Femur (tissue), 1 donor: ENCODE measurements at places on chromosomes 1 and 21.

DNA sequence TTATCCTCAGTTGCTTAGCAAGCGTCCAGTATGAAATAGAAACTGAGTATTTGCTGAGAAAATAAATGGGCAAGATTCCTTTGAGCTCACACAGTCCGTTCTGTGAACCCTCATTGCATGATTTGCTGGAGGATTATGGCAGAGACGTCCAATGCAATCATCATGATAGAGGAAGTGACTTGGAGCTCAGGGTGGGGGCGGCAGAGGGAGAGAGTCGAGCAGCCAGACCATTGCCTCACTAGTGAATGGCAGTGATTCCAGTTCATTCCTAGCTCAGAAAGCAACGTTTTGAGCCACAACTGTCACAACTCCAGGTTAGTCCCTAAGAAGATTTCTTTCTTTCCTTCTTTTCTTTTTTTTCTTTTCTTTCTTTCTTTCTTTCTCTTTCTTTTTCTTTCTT lies 27.5 kb upstream of the COL9A2 start:
- peak; percentile 36 for DNase-seq

DNA sequence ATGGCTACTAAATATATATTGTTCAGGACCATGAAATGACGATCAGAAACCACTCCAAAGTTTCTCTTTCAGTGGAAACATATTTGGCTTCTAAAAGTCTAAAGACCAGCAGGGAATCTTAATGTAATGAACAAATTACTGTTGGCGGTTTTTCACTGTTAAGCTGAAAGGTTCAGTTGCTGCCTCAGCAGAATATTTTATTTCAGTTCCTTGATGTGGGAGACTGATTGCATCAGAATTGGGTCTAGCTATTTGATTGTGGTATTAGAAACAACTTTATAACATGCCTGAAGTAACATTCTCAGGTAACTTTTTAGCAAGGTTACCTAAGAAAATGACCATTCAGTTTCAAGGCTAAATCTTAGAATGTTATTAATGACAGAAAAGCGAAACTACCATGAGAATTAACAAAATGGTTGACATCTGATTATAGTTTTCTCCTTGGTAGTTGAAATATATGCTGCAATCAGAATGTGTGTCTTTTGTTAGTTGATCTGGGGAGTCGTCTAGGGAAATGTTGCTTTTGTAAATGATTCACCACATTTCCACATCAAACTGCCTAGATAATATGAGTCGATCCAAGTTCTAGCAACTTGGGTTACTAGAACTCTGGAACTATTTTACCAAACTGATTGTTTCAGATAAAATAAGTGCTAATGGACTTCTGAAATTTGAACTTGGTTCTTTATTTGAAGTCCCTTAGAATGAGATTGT lies 200.4 kb downstream of the HMCN1 start:
- DNase-seq: no peak

GRCh38 chr1:185315445-185316071 lies 1.5 kb downstream of the IVNS1ABP start:
- DNase-seq: no peak

DNA sequence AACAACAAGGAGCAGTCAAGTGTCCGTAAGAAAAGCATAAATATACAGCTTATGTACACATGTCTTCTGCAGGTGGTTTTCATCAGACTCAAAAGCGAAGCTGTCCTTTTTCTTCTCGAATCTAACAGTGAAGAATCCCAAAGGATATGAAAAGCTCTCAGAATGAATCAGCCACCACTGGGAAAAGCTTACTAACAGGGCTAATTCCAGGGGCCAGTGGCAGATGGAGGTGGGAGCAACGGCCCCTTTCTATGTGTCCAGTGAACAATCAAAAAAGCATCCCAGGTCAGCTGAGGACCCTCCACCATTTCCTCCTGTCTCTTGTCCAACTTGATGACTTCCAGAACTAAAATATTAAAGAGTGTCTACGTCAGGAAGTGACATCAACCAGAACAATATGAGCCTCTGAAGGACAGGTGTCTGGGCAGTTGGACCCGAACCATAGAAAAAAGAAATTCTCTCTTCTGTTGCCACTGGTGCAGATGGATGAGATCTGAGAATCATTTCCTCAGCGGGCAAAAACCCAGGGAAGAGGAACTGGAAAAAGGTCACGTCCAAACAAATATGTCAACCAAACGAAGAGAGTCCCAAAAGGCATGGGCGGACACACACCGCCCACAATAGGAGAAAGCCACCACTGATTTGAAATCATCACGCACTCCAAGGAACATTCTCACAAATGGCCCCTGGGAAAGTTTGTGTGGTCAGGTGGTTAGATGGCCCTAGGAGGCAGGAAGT lies 70.4 kb upstream of the TIAM1 start:
- DNase-seq: no peak

- DNase-seq: no peak
Measured at GRCh38 chr1:242579528-242580235, 55.2 kb upstream of the PLD5 start.

- DNase-seq: no peak
Measured at GRCh38 chr1:88320291-88320690, 363.8 kb upstream of the PKN2 start.

DNA sequence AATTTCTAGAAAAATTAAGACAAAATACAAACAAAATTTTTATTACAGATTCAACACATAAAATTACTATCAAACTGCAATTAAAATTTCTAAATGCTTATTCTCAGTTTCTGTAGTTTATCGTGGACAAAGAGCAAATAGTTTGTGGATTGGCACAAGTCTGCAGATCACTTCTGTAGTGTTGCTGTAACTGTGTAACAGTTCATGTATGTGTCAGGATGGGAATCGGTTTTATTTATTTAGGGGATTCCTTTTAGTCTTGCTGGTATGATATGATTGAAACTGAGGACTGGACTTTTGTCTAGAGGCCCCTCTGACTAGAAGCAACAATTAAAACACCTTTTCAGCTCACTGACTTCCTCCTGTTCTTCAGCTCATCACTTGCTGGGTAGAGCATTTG lies 60.8 kb downstream of the LRIG2 start:
- DNase-seq: no peak

- no peak for DNase-seq
Measured at GRCh38 chr1:27832762-27833161, 2.2 kb downstream of the PPP1R8 start.

DNA sequence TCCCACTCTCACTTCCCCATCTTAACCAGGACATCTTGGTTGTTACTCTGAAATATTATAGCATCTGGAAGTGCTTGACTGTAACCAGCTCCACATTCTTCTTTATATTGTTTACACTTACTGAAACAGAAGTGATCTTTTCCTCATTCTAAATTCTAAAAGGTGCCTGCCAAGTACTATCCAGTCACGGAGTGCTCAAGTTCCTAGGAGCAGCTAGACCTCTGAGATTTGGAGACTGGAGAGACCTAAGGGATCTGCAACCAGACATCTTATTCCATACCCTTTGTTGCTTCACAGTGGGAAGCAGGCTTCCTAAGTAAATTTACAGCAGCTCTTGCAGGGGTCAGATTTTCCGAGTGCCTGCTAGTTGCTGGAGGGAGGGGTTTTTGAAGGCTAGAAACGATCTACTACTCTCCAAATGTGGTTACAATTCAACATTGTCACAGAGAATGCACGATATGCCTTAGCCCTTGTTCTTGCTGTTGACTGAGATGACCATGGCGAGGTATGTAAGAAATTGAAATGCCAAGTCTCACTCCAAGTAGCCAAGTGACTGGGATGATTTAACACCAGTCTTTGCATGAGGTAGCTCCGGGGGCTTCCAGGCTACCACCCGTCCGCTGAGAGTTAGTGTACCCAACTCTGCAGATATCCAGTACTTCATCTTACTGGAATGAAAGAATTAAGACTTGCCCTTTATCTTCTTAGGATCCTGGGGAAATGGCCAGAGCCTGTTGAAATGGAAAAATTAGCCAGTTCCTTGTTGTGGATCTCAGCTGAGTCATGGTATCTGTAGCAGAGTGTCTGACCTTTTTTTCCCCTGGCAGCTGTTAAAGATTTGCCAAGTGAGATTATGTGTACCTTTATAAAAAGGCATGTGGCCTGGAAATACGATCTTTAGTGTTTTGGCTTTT lies 150.8 kb downstream of the MAST2 start:
- no peak for DNase-seq

GRCh38 chr1:64935551-64936155 lies 30.7 kb downstream of the JAK1 start:
- DNase-seq: no peak

- DNase-seq: no peak
Measured at GRCh38 chr1:90650401-90650800, 66.7 kb downstream of the BARHL2 start.

DNA sequence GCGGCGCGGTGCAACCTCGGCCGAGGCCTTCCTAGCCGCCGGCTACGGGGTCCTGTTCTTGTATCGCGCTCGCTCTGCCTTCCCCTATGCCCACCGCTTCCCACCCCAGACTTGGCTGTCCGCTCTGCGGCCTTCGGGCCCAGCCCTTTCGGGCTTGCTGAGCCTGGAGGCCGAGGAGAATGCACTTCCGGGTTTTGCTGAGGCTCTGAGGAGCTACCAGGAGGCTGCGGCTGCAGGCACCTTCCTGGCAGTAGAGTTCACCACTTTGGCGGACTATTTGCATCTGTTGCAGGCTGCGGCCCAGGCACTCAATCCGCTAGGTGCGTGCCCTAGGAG lies 379 bp downstream of the PPCS start:
- peak; percentile 64 for DNase-seq

GRCh38 chr1:35835398-35835797 lies 27.6 kb downstream of the AGO4 start:
- DNase-seq: no peak

DNA sequence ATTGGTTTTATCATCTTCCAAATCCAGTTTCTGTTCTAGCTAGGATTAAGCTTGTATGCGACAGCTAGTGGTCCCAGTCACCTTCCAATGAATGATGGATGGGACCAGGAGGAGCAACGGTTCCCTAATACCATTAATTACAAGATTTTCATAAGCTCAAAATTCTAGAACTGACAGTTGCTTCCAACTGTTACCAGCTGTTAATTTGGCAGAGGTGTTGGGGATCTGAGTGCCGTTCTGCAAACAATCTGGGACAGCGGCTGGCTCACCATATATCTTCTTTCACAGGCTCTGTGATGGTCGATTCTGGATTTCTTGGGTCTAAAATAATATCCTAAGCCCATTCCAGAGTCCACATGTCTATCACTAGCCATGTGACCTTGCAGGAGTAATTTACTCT lies 34.5 kb upstream of the RALGPS2 start:
- DNase-seq: peak; percentile 24

- no peak for DNase-seq
Measured at GRCh38 chr1:153001382-153001781, at the start of gene SPRR3. SPRR3 (plus strand) TSS chr1:153001749; CDS start chr1:153003021, 1,272 bp downstream.

DNA sequence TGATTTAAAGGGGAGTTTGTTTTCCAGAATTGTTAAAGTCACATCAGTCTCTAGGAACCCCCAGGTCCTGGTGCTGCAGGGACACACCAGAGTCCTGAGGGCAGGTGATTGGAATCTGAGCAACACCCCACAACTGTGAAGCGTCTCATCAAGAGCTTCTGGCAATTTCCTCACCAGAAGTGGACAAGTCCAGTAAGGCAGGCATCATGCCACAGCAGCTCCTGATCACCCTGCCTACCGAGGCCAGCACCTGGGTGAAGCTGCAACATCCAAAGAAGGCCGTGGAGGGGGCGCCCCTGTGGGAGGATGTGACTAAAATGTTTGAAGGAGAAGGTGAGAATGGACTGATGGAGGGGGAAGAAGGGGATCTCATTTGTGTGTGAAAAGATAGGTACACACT lies 2.1 kb downstream of the ZFP69 start:
- no peak for DNase-seq

DNA sequence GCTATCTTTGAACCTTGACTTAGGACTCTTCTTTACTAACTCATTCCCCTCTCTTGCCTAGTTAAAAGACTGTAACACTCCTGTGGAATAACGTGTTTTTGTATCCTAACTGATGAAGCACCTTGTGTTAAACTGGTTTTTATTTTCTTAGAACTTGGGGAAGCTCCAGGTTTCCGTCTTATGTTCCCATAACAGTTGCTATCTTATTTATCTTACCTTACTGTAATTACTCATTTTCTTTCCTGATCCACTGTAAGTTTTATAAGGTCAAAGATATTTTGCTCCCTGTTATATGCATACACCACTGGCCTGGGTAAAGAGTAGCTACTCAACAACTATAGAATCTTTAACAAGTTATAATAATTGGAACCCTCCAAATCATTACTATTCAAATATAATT lies 43.1 kb downstream of the RPL5 start:
- no peak for DNase-seq

DNA sequence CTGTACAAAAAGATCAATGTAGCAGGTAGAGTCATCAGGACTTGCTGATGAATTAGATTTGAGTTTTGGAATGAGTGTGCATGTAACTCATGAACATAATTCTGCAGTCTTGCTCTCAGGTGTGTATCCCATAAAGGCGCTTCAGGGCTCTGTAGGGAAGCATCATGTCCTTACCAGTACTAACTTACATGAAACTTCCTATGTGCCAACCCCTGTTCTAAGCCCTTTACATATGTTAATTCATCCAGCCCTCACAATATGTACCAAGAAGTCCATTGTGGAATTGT lies 2.1 kb upstream of the FCRLB start:
- no peak for DNase-seq

DNA sequence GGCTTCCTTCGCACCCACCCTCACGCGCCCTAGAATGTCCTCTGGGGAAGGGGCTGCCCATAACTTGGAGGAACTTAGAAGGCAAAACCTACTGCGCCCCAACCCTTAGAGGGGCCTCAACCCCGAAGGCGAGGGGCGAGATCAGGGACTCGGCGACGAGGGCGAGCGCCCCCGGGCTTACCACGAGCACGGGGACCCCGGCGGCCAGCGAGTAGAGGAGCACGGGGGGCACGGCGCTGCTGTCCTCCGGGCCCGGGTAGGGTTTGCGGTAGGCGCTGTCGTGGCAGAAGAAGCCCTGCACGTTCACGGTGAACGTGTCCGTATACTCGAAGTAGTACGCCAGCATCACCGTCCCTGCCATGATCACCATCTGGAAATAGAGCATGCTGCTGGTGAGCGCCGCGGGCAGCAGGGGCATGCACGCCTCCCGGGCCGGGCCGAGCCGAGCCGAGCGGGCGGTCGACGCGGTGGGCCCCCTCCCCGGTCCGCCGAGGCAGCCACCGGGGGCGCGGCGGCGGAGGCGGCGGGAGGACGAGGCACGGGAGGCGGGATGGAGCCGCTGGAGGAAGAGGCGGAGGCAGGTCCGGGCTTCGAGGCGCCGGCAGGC lies 304 bp downstream of the PLPPR5 start:
- DNase-seq: peak; percentile 28

GRCh38 chr1:34916104-34916503 lies 13.3 kb downstream of the DLGAP3 start:
- no peak for DNase-seq

DNA sequence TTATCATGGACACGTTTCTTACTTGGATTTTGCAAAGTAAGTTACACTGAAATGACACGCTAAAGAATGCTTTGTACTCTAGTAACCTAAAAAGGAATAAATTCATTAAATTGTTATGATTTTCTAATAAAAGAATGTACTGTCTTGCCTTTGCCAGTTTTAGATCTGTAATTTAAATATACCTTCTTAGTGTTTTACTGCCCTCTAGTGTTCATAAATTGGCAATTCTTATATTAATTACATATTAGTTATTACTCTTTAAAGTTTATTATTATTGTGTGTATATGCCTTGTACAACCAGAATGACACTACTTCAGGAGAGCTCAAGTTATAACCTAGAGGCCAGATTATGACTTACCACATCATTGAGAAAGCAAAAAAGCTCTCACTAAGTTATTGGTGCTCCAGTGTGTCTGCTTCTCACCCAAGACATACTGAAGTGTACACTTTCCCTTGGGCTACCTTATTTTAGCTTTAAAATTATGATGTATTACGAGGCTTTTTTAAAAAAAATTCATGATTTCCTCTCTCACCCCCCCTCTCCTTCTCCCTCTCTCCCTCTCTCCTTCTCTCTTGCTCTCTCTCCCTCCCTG lies 169.9 kb downstream of the HS2ST1 start:
- DNase-seq: no peak
